ENCODE measurements at places on chromosomes 4 and X. TPM values are rescaled to one million over a fixed set of nuclear protein-coding genes. Genes with fewer than 3 reads are reported as not detected.

Gene ENPEP
- total RNA-seq: 0.40 TPM

Gene CSAG1
- total RNA-seq: not detected

Gene PABPC1L2B
- not detected for total RNA-seq

Gene MAGEB10
- not detected for total RNA-seq

Gene REELD1
- total RNA-seq: not detected

Gene UGT2B7
- total RNA-seq: not detected

Gene MAGEA8
- total RNA-seq: not detected

Gene SSX1
- total RNA-seq: not detected

Gene BANK1
- 1.3 TPM for total RNA-seq

- no peak for ATAC-seq
Measured at GRCh38 chr4:102623622-102624021, 122.5 kb downstream of the NFKB1 start.

DNA sequence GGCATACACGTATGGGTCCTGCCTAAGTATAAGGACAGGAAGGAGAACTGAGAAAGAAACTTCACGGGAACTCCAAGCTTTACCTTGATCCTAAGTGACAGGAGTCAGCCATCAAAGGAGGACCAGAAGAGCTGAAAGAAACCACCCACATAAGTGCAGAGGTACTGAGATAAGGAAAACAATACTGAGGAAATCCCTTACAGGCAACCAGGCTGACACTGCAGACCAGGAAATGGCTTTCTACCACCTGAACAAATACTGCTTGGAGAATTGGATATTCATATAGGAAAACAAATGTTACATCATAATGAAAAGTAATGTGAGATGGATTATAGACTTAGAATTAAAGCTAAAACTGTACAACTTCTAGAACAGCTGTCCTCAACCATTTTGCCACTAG is 127.0 kb downstream of the IL15 start:
- no peak for ATAC-seq

GRCh38 chrX:124736553-124737270 is 390.3 kb downstream of the SH2D1A start:
- ATAC-seq: no peak

DNA sequence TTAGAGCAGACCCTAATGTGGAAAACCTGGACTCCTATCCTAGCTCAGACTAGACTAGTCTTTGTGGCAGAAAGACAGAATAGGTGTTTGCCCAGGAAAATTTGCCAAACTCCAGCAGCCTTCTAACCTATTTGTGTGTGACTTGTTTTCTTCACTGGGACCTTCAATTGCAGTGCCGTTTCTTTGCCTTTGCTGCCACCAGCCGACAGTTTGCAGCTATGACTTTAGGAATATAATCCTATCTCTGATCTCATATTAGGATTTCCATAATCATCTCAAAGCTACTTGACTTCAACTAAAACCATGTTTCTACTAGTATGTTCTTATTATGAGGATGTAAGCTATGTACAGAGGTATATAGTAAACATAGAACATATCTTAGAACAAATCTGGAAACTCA is 60.2 kb upstream of the PGAM4 start:
- peak; percentile 29 for ATAC-seq

GRCh38 chr4:48709901-48710300 is 70.2 kb downstream of the FRYL start:
- ATAC-seq: no peak

DNA sequence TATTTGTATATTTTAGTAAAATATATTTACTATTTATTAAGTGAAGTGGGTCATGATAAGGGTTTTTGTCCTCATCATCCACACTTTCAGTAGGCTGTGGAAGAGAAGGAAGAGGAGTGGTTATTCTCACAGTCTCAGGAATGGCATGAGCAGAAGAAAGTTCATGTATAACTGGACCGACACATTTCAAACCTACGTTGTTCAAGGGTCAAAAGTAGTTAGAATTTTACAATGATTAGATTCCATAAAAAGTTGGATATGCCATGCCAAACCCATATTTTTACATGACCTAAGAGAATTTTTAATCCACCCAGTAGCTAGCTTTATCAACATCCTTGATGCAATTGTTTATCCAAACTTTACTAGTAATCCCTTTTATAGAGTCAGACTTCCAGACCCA is 15.6 kb upstream of the MAGEA8 start:
- ATAC-seq: no peak

GRCh38 chr4:78922207-78922606 is 17.0 kb downstream of the PAQR3 start:
- no peak for ATAC-seq

GRCh38 chrX:129932821-129933321 is 26.9 kb downstream of the UTP14A start:
- no peak for ATAC-seq

- ATAC-seq: peak; percentile 78
Measured at GRCh38 chrX:116526010-116526409, 63.2 kb upstream of the CT83 start.

DNA sequence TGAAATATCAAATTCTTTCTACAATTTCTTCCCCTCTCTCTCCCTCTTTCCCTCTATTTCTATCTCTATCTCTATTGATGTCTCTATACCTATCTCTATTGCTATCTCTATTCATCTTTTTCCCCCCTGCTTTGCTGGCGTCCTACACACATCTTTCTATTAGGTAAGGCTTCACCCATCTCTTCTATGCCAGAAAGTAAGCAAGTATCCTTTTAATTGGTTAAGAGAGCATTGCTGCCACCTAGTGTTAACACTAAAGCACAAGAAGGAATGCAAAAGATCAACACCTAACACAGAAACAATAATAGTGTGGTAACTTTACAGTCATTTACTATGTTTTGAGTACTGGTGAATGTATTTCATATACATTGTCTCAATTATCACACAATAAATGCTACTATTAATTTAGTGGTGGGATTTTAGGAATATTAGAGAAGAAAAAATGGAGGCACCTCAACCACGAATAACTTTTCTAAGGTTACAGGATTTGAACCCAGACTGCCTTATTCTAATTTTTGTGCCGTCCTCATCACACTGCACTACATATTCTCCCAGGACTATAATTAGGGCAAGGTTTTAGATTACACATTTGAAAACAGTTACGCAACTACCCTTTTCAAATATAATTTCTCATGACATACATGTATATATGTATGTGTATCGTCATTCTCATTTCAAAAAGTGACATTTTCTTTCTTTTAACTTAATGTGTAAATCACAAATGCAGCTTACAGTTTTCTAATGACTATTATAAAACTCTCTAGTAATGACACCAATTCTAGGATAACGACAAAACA is 3.7 kb upstream of the C4orf36 start:
- peak; percentile 23 for ATAC-seq

DNA sequence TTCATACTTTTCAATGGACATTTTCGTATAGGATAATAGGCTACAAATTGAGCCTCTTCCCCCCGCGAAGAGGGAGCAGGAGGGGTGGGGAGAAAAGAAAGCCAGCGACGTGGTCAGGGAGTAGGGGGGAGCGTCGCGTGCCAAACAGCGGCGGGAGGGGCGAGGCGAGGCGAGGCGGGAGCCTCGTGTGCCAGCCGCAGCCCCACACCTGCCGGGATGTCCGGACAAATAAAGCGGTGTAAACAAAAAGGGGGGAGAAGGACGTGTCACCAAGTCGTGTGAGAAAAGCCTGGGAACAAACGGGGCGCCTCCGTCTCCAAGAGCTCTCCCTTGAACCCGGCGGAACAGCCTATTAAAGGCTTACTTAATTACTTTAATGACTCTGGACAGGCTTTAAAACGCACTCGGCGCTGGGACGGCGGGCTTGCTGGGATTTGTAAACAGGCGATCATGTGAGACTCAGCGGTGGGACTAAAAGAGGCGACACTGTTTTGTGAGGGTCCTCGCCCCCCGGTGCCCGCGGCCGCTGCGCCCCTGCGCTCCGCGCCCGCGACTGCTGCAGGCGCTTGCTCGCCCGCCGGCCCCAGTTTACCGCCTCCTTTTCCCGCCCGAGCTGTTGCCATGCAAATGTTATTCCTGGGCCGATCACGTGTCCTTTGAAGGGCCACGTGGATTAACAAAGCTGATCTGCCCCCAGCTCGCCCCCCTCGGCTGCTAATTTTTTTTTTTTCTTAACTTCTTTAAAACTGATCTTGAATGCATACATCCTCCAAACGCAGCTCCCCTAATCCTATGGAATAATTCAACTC is at the start of gene HELT:
Gene HELT (plus strand): TSS at position 527 of the 809 bp plus-strand sequence. CDS start 439 bp downstream, outside the sequence.
- no peak for ATAC-seq

GRCh38 chr4:160257318-160257717 is 1154.4 kb downstream of the RAPGEF2 start:
- ATAC-seq: no peak

DNA sequence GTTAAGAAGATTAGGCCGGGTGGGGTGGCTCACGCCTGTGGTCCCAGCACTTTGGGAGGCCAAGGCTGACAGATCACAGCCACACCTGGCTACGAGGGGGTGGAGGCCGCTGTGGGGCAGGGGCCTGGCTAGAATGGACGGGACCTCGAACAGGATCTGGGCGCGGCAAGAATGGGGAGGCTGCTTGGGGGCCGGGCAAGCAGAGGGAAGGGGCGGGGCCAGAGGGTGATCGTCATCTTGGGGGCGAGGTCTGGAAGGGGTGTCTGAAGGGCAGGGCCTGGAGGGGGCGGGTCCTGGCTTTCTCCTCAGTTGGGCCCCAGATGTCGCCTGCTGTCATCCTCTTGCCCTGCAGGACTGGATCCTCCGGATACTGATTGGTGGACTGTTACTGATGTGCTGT is 57.3 kb upstream of the ENPEP start:
- ATAC-seq: no peak

GRCh38 chr4:64889906-64890610 is 480.8 kb upstream of the TECRL start:
- ATAC-seq: no peak

GRCh38 chr4:19880206-19880605 is 371.5 kb upstream of the SLIT2 start:
- ATAC-seq: no peak

GRCh38 chr4:94463771-94464170 is 12.0 kb downstream of the PDLIM5 start:
- peak; percentile 70 for ATAC-seq

GRCh38 chr4:7653510-7654369 is 219.0 kb upstream of the PSAPL1 start:
- no peak for ATAC-seq

DNA sequence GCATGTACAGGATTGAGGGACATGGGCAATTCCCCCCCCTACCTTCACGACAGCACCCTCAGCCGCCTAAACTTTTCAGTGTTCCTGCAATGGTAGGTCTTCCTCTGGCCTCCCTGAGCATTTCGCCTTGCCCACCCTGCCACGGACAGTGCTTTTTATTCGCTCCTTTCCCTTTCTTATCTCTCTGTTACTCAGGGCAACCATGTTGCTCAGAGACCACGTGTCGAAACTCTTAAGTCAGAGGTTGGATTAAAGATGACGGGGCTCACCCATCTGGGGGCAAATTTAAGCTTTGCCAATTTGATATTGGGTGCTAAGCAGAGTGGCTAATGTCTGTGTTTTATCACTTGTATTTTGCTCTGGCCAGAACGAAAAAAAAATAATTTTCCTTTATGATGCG is 20.4 kb downstream of the TENM3 start:
- ATAC-seq: no peak

GRCh38 chr4:64497491-64497890 is 88.2 kb upstream of the TECRL start:
- no peak for ATAC-seq

- peak; percentile 78 for ATAC-seq
Measured at GRCh38 chrX:153947009-153947769, 2.7 kb upstream of the RENBP start.
